ENCODE measurements at places on chromosomes 5 and 9. TPM values are rescaled to one million over a fixed set of nuclear protein-coding genes. Genes with fewer than 3 reads are reported as not detected.

The PCDHGB1 gene
- total RNA-seq, result not detected

The SH3RF2 gene
- total RNA-seq, result not detected

The FOXE1 gene
- total RNA-seq, result 0.10 TPM

The EDIL3 gene
- not detected for total RNA-seq

The PCDHB9 gene
- not detected for total RNA-seq

The PTGES gene
- 0.31 TPM for total RNA-seq

- DNase-seq, result peak; percentile 26
These were observed at the start of gene LRRC14B for GRCh38 chr5:191036-191948. TSS of gene LRRC14B (plus strand) at chr5:191495. CDS start at chr5:191539, 44 bp downstream.

- peak; percentile 33 for DNase-seq
These were observed 22.3 kb downstream of the PSMB7 start for GRCh38 chr9:124392871-124393460.

DNA sequence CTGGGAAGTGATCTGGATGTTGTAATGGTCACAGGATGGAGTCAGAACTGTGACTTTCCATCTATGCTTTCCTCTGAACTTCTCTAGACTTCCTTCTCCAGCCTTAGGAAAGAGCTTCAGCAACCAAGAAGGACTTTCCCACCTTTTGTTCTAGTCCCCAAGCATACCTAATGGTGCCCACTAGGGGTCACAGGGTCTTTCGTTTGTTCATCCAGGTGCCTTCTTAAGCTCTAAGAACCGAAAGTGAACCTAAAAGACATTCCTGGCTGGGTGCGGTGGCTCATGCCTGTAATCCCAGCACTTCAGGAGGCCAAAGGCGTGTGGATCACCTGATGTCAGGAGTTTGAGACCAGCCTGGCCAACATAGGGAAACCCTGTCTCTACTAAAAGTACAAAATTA, 1.8 kb upstream of the WNT8A start:
- DNase-seq, result no peak

- no peak for DNase-seq
These were observed 156.9 kb downstream of the PAM start for GRCh38 chr5:102911973-102912372.

- no peak for DNase-seq
These were observed 1944.2 kb upstream of the NUDT12 start for GRCh38 chr5:105506692-105507277.

- DNase-seq, result no peak
These were observed 111.1 kb downstream of the ARHGAP26 start for GRCh38 chr5:142881076-142881783.

GRCh38 chr9:78351816-78352215, 54.9 kb downstream of the PSAT1 start:
- no peak for DNase-seq

DNA sequence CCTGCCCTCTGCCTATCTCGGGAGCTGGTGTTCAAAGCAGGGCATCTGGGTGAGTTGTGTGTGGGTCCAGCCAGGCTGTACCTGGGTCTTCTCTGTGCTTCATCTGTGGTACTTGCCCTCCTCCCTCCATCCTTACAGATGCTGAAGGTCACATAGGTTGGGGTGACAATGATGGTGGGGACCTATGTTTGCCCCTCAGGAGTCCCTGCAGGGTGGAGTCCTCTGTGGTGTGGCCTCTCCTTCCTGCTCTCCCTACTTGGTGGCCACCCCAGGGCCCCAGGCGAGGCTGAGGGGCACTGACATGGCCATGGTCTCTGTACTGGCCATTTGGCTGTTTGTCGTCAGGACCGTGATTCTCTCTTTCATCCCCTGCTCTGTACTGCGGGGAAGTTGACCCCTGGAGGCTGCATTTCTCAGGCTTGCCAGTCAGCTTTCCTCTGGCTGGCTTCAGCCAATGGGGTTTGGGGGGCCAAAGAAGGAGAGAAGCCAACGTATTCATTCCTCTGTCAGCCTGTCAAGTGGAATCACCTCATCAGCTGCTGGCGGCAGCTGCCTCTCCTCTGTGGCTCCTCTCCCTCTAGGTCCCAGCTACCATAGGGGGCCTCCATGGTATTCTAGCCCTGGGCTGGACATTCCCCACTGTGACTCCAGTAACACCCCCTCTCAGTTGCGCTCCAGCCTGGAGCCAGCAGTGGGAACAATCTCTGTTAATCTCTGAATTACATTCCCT, 4.6 kb downstream of the DCANP1 start:
- DNase-seq, result no peak

DNA sequence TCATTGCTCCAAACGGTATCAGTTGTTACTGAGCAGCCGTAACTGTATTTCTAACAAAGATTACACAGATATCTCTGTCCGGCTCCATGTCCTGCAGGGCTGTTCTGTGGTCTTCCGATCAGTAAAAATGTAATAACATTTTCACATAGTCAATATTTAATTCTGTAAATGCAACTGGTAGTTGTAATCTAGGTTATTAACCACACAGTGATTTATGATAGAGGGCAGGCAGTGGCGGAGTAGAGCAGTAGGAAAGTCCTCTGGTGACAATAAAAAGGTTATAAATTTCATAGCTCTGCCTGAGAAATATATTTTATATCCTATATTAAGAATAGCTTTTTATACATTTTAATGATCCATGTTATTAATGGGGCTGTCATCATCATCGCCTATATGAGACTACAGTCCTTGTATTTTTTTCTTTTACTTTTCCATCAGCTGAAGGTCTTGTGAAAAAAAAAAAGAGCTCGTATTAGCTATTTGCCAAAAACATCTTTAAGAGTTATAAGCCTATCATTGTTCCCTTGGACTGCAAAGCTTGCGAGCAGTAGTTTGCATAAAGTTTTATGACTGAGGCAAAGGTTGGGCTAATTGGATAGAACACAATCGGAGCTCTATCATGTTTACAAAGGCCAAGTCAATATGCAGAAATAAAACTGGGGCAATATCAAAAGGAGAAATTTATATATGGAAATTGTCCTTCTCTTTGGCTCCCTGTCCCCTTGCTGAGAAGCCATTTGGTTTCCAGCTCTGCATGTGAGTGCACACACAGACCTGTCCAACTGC, 648.0 kb downstream of the IRX1 start:
- no peak for DNase-seq

DNA sequence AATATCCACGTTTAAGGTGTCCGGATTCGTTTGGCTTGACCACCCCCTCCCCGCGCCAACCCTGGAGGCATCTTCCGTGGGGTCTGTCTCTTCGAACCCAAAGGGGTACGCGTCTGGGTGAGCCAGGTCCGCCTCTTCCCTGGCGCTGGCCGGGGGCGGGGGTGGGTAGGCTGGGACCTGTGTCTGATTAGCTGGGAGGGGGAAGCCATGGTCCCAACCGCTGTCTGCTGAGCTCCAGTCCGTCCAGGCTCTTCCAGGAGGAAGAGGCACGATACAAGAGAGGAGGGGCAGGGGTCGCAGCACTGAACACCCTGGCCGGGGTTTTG, at the start of gene LVRN:
Gene LVRN (plus strand): TSS at position 237 of the 326 bp plus-strand sequence. CDS start 143 bp downstream, outside the sequence.
- DNase-seq, result no peak

DNA sequence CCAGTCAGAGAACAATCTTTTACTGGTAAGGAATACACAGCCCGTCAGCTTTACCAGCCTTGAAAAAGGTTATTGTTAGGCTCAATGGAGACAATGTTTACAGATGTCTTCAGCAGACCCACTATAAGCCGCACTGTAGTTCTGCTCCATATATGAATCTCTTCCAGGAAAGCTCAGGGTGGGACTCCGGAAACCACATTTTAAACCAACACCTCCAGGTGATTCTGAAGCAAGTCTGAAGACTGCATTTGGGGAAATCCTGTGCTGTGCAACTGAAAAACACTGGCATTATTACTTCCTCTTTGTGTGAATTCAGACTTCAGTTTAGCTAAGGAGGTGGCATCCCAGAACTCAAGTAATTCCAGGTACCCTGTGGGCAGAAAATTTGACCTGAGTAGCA, 3.5 kb downstream of the GZMK start:
- peak; percentile 68 for DNase-seq

DNA sequence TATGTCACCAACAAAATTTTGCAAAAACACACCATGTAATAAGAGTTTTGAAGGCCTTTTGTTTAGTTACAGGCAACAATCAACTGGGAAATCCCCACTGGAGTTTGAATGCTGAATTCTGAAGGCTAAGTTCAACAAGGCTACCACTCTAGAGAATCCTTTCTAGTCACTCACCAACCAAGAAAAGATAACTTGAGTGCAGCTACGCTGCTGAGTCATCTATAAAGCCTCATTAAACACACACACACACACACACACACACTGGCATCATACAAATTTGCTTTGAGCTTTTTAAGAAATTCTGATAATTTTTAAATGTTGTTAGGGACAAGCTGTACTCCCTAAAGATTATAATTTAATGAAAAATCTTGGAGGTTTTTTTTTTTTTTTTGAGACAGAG, 219.6 kb downstream of the DENND1A start:
- no peak for DNase-seq

DNA sequence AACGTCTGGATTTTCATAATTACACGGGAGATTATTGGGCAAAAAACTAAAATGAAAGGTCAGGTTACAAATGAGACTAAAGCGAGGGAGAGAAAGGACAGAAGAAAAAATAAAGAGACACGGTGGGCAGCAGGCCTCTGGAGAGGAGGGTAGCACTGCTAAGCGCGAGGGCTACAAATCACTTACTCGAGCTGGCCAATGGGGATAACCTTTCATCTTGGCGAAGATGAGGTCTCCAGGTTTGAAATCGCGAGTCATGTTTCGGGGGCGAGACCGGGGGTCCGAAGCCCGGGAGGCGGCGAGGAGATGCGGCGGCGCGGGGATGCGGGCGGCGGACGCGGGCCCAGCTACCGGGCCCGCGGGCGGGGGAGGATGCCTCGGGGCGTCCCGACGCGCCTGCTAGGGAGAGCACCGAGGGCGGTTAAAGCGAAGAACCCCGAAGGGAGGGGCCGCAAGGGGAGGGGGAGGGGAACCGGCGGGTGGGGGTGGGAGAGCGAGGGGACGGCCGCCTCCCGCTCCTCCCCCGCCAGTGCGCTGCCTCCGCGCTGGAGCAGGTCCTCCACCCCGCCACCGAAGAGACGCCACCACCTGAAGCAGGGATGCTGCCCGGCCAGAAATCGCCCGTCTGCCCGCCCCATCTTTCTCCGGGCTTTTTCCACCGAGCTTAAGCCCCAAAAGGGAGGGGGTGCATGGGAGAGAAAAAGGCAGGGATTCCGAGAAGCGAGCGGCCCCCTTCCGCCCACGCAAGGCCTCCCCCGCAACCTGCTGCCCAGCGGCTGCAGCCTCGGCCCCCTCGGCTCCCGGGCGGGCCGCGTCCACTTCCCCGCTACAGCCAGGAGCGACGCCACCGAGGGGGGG, 610 bp downstream of the PSIP1 start:
- DNase-seq, result peak; percentile 77

GRCh38 chr5:174601946-174602345, 122.4 kb upstream of the MSX2 start:
- no peak for DNase-seq

GRCh38 chr9:7980691-7981289, 181.2 kb upstream of the DMAC1 start:
- peak; percentile 13 for DNase-seq

DNA sequence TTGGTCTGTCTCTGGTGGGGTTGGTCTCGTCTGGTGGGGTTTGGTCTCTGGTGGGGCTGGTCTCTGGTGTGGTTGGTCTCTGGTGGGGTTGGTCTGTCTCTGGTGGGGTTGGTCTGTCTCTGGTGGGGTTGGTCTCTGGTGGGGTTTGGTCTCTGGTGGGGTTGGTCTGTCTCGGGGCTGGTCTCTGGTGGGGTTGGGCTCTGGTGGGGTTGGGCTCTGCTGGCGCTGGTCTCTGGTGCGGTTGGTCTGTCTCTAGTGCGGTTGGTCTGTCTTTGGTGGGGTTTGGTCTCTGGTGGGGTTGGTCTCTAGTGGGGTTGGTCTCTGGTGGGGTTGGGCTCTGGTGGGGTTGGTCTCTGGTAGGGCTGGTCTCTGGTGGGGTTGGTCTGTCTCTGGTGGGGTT, 16.3 kb upstream of the CD74 start:
- no peak for DNase-seq

DNA sequence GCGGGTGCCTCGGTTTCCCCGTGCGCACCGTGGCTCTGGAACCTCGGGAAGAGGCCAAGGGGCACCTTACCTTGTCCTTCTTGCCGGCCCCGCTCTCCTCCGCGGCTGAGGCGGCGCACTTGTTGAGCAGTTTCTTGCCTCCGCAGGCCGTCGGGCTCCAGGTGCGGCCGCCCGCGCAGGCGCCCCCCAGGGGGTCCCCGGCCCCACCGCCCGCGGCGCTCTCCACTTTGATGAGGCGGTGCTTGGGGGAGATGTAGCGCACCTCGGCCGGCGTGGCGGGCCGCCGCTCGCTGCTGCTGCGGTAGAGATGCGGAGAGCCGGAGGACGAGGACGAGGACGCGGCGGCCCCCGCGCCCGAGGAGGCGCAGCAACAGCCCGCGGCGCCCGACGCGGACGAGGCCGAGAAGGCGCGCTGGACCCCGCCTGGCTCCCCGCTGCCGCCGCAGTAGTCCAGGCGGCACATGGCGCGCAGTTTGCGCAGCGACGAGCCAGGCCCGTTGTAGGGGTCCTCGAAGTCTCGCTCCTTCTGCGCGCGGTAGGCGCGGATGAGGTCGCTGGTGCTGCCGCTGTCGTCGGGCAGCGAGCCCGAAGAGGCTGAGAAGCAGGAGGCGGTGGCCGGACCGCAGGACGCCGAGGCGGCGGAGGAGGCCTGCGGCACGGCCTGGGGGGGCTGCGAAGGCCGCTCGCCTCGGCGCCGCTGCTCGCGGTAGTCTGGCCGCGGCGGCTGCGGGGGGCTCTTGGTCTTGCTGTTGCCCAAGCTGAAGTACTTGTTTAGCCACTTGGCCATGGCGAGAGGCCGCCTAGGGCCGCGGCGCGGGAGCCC, 957 bp downstream of the SHB start:
- peak; percentile 10 for DNase-seq

DNA sequence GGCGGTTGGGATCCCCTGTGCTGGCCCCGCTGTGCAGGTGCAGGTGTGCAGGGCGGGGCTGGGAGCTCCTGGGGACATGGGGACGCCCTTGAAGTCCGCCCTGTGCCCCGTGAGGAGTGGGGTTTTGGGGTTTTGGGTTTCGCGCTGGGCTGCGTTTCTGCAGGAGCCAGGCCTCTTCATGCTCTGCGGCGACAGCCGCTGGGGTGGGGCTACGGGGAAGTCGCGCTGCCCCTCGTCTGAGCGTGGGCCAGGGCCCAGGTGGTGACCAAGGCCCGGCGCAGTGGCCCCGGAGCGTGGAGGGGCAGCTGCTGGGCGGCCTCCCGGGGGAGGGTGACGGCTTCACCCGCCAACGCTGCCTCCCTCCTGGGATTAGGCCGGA, 47.8 kb upstream of the IRX4 start:
- no peak for DNase-seq

- DNase-seq, result no peak
These were observed 13.0 kb downstream of the PPP6C start for GRCh38 chr9:125176636-125177035.

Measured in activated naive CD4-positive, alpha-beta T cell treated with anti-CD3 and anti-CD28 coated beads for 36 hours (primary cell).